ENCODE measurements at places on chromosomes 1 and 21.

- DNase-seq: no peak
Observed at GRCh38 chr1:203559523-203559922, 65.6 kb downstream of the OPTC start.

DNA sequence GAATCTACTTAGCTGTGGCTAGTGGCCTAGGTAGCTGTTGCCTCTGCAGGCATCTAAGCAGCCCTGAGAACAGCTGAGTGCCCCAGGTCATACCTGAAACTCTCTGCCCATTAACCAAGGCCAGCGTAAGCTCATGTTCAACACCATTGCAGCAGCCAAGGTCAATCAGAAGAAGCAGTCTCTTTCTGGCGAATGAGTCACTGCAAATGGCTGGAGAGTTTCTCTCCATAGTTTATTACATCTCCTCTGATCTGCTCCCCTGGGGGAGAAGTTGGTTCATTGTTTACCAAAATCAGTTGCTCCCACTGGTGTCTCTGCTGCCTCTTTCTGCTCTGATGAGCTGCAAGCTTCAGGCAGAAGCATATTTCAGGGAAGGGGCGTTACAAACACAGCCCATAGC lies 6.9 kb upstream of the BCL9 start:
- no peak for DNase-seq

DNA sequence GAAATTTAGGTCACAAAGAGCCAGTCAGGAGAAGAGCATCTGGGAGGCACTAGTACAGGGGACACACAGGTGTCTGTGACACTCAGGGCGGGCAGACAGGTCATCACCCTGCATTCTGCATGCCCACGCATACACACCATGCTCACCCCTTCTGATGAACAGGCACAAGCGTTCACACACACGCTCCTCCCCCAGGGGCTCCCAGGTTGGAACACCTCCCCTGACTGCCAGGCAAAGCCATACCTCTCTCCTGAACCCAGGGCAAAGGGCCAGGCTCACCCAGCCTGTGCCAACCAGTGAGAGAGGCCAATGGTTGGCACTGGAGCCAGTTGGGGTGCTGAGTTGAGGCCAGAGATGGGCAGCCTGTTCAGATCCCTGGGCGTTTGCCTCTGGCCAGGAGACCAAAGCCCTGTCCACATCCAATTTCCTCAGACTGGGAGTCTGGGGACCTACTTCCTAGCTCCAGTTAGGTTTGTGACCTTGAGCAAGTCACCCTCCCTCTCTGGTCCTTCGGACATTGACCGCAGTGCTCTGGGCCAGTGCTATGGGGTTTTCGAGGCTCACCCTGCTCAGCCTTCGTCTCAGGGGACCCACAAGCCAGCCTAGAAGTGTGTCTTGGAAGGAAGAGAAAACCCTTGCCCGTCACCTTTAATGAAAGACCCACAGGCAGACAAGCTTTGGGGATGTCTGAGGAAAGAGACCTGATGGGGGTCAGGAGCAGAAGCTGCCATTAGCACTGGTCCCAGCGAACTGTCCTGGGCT lies 5.8 kb upstream of the LAD1 start:
- no peak for DNase-seq

GRCh38 chr1:30446095-30446494 lies 277.3 kb downstream of the MATN1 start:
- no peak for DNase-seq

DNA sequence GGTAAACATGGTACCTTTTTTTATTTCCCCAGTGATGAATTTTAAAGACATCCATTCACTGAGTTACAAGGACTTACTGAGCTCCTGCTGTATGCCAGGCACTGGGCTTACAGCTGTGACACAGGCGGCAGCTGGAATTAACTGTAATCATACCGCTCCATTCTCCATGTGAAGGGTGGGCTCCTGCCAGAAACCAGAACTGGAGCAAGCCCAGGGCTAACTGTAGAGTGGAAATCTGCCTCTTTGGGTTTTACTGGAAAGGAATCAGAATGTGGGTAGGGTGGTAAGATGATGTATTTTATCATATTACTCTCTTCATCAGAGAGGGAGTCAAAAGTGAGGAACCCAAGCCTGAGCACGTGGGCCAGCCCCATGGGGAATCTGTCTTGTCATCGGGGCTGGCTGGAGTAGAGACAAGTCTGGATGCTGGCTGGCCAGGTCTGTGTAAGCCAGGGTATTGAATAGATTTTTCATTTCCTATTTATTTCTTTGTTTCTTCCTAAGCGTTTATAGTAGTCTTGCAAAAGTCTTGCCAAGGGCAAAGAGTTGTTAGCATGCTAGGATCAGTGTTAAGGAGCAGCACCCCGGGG lies 21.5 kb downstream of the FGGY start:
- no peak for DNase-seq

DNA sequence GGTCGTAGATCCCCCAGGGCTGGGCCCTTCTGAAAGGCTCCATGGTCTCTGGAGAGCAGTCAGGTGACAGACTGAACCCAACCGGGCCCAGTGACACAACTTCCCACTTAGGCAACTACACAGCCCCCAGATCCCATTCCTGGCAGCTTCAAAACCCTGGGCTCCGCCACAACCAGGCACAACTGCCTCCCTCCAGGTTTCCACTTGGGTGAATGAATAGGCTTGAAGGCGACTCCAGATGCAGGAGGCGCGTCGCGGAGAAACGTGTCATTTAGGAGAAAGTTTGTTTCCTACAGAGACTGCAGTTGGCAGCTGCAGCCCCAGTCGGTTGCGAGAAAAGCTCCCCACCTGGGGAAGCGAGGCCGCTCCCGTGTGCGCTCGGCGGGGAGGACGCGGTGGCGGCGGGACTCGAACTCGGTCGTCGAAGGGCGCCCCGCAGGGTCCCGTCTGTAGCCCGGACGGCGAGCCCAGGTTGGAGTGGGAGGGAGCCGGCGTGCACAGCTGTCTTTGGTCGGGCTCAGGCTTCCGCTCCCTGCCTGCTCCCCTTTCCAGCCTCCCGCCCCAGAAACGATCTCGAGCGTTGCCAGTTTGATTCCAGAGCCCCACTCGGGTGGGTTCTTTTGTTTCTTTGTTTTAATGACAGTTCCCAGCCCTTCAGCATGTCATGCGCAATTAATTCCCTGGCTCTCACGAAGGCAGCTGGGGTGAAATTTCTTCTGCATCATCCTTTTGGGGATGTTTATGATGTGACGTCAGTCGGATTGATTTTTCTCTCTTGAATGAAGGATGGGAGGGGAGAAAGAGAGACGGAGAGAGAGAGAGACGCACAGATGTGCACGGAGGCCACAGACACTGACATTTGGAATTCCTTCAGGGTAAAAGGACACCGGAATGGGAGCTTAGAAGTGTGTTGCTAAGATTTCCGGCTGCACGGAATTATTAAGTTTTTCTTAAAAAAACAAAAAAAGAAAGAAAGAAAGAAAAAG lies 862 bp upstream of the SGIP1 start:
- no peak for DNase-seq

Measured in non-pigmented ciliary epithelial cell (primary cell).